ENCODE measurements at places on chromosomes 3 and 15.
A peak's percentile ranks its signal among the peaks of the same experiment; 100 is the strongest.

- ATAC-seq, result no peak
These were observed 263.8 kb upstream of the UBE2E2 start for GRCh38 chr3:22939349-22939748.

- ATAC-seq, result no peak
These were observed 51.5 kb downstream of the AAGAB start for GRCh38 chr15:67202991-67203390.

DNA sequence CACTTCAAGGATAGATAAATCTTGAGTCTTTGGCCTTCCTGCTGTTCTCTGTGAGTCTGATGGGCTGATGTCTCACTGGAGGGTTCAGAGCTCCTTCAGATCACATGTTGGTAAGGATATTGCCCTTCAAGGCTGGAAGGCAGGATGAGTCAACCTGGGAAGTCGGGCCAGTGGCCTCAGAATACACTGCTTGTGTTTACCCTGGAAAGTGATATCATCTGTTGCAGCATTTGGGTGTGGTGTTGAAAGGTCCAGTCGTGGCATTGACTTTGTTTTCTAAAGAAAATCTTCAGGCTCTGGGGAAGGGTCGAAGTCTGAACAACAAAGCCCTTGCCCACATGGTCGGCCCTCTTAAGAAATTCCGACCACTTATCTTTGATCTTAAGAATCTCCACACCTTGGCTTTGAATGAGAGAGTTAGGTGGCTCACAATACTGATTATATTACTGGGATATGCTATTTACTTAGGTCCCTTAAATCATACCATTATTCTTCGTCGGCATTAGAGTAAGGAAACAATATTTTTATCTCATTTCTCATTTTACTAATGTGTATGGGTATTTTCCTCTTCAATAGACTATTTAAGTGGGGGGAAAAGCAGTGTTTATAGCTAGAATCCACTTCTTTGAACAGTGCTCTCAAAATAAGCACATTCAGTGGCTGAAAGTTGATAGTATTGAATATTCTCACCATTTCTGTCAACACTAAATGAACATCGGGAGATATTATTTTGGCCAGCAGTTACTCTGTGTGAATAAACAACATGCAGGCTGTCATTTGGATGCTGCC, 303.9 kb upstream of the RASGRP1 start:
- peak; percentile 97 for ATAC-seq

DNA sequence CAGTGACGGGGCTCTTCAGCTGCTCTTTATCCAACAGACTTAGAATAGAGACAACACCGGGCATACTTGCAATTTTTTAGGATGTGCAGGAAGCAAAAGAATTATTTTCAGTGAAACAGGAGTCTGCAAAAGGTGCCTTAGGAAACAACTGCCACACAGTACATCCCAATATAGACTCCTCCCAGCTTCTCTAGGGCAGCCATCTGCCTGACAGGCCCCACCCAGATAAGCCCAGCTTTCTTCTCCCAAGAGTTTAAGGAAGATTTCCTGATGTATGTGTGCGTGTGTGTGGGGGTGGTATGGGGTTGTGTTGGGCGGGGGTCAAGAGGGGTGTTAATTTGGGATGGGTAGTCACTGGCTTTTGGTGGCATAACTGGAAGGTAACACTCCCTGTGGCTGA, 21.5 kb downstream of the MAP2K1 start:
- ATAC-seq, result peak; percentile 42
